Tibial nerve (tissue), 4 donors: ENCODE measurements at places on chromosomes 12 and 14. TPM values are rescaled to one million over a fixed set of nuclear protein-coding genes. Genes with fewer than 3 reads are reported as not detected.

- no peaks in the 10 kb centered on the region for H3K4me1 ChIP-seq
- H3K27me3 ChIP-seq = no peaks in the 10 kb centered on the region
- DNase-seq = no peak
- no peaks in the 10 kb centered on the region for H3K36me3 ChIP-seq
- no peak overlapping the region for H3K27ac ChIP-seq
Measured at GRCh38 chr12:11987901-11988300, 82.8 kb upstream of the BCL2L14 start.

DNA sequence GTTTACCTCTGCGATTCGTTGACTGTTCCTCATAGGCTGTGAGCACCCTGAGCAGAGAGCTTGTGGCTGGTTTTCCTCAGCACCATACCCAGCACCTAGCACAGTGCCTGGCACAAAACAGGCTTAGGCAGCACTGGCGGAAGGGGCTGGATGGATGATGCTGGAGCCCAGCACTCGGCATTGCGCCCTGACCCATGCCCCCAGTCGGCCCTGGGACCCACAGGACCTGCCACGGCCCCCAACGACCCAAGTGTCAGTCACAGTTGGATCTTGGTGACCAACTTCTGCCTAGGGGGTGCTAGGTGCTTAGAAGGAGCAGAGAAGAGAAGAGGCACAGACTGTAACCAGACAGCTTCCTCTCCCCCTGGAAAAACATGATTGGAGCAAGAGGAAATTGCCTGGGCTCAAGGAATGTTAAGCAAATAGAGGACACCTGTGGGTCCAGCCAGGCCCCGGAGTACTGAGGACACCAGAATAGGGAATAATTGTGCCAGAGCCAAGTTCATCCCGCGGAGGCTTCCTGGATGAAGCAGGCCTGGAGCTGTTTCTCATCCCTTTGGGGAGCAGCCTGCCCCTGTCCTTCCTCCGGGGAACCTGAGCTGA is 31.5 kb downstream of the DEGS2 start:
- peaks cover 76% of the 10 kb centered on the region for H3K36me3 ChIP-seq
- H3K27ac ChIP-seq = no peak overlapping the region
- DNase-seq = no peak

DNA sequence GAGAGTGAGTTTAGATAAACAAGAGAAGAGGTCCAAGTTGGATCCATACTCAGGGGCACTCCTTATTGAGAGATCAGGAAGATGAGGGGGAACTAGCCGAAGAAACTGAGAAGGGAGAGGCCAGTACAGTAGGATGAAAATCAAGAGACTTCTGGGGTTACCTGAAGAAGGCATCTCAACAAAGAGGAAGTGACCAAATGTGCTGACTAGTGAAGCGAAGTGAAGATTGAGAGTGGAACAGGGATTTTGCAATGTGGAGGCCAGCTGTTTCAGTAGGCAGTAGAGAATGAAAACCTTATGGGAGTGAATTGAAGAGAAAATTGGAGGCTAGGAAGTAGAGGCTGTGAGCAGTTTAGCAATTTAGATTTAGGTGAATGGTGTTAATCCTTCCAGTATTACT is 153.0 kb downstream of the SYNE2 start:
- no peaks in the 10 kb centered on the region for H3K27me3 ChIP-seq
- no peak for DNase-seq
- H3K27ac ChIP-seq = no peak overlapping the region

GRCh38 chr14:94120667-94121340 is 8.6 kb downstream of the IFI27L2 start:
- DNase-seq = no peak
- H3K27ac ChIP-seq = no peak overlapping the region
- H3K27me3 ChIP-seq = peaks cover 7% of the 10 kb centered on the region
- no peak overlapping the region for H3K4me3 ChIP-seq
- H3K36me3 ChIP-seq = no peaks in the 10 kb centered on the region
- H3K4me1 ChIP-seq = no peaks in the 10 kb centered on the region

DNA sequence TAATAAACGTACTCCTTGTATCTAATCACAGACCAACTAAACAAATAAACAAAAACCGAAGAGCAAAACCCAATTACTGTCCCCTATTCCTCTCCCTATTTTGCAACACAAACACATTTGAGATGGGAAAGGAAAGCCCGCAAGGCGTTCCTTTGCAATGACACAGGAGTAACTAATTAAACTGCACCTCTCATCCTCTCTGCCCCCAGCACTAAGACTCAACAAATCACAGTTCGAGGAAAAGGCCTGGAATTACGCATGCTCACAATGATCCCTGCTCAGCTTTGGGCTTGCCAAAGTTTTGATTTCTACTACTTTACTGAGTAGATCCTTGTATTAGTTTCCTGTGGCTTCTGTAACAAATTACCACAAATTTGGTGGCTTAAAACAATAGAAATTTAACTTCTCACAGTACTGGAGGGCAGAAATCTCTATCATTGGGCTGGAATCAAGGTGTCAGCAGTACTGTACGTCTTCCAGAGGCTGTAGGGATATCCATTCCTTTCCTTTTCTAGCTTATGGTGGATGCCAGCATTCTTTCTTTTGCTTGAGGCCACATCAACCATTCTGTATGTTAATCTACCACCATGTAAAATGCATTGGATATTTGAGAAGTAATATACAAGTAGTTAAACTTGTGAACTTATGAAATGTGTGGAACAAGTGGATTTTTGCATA is 123.0 kb downstream of the NAV3 start:
- DNase-seq = no peak
- no peak overlapping the region for H3K4me3 ChIP-seq
- no peaks in the 10 kb centered on the region for H3K36me3 ChIP-seq

GRCh38 chr12:80504389-80505163 is 60.5 kb downstream of the PTPRQ start:
- H3K4me3 ChIP-seq = no peak overlapping the region
- H3K27me3 ChIP-seq = no peaks in the 10 kb centered on the region
- no peak overlapping the region for H3K27ac ChIP-seq

DNA sequence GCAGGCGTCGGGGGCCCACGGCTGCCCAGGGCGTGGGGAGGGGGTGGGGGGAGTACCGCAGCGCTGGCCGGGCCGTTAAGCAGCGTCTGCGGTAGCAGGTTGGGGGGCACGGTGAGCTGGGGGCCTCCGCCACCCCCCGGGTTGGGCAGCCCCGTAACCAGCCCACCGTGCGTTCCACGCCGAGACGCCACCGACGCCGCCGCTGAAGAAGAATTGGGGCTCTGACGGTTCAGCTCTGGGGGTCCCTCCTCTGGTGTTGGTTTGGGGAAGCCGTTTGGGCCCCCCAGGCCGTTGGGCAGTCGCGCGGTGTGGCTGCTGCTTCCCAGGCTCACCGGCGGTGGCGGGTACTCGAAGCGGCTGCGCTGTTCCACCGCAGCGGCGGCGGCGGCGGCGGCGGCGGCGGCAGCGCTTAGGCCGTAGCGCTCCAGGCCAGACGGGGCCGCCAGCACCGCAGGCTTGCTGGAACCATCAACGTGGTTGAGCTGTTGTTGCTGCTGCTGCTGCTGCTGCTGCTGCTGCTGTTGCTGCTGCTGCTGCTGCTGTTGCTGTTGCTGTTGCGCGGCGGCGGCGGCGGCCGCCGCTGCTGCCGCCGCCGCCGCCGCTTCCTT is 1.5 kb downstream of the IRF2BPL start:
- peaks cover 10% of the 10 kb centered on the region for H3K36me3 ChIP-seq
- H3K27ac ChIP-seq = peak overlapping the region; percentile 99
- no peaks in the 10 kb centered on the region for H3K27me3 ChIP-seq
- peak overlapping the region; percentile 71 for H3K4me3 ChIP-seq
- no peak for DNase-seq

DNA sequence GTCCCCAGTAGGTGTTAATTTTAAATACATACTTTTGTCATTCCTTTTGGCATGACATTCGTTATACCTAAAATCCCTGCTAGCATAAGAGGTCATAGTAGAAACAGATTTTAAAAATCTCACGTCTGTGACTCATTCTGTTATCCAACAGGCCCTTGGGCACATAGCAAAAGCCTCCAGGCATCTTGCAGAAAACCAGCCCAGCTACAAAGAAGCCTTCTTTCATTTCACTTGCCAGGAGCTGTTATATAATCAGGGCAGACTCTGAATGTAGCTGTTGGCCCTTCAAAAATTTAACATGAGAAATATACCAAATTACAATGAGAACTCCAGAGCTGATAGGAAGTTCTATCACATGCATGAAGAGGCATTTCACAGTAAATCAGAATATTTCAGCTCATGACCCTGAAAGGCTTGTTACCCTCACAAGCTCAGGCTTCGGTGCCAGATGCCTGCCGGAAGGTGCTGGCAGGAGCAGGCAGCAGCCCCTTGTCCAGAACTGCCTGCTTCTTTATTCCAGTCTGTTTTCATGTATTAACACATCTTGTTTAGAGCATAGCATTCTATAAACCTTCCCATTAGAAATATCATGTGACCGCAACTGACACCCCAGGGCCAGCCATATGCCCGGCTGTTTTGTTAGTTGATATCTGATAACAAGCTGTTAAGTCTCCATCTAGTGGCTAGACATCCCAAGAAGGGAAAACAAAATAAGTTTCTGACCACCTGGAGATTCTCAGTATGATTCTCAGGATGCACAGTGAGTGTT is 17.8 kb downstream of the E2F7 start:
- no peaks in the 10 kb centered on the region for H3K36me3 ChIP-seq
- DNase-seq = no peak
- no peaks in the 10 kb centered on the region for H3K4me1 ChIP-seq
- H3K27me3 ChIP-seq = no peaks in the 10 kb centered on the region
- no peak overlapping the region for H3K27ac ChIP-seq

Gene TAS2R14
- 6.3 TPM for total RNA-seq

Gene C12orf56
- total RNA-seq = 10.0 TPM

Gene DRAM1
- 14.4 TPM for total RNA-seq

Gene GPD1
- 188 TPM for total RNA-seq
